ENCODE measurements at places on chromosomes 16 and 17.

DNA sequence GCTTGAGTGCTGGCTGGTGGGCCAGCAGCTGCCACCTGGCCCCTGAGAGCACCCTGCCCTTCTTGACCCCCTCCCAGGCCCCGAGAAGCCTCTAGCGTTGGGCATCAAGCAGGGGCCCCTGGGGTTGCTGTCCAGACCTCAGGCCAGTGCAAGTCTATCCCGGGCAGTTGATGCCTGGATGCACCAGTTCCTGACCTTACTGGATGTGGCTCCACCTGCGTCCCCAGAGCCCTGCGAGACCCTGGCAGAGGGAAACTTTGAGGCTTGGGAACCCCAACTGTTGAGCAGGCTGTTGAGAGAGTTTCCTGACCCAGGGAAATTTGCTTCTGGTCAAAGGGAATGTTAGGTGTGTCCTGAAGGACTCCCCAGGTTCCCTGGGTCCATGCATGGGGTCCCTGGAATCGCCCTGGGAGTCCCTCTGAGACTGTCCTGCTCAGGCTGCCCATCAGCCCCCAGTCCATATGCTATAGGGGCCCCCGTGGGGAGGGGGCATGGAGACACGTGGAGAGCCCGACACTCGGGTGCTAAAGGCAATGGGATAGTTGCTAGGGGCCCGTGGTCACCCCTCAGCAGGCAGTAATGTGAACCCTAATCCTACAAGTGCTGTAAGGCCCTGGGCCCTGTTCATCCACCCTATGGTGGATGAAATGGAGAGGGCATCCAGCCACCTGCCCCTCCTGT, 46.4 kb downstream of the RAB11FIP4 start:
- DNase-seq, result no peak

DNA sequence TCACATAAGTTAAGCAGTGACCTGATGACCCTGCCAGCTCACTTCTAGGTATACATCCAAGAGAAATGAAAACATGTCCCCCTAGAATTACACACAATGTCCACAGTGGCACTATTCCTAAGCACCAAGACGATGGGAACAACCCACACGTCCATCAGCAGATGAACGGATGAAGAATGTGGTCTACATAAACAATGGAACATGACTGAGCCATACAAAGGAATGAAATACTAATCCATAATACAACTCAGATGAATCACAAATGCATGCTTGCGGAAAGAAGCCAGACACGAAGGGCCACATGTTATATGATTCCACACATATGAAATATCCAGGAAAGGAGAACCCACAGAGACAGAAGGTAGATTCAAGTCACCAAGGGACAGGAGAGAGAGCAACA, 17.4 kb downstream of the USP22 start:
- no peak for DNase-seq

DNA sequence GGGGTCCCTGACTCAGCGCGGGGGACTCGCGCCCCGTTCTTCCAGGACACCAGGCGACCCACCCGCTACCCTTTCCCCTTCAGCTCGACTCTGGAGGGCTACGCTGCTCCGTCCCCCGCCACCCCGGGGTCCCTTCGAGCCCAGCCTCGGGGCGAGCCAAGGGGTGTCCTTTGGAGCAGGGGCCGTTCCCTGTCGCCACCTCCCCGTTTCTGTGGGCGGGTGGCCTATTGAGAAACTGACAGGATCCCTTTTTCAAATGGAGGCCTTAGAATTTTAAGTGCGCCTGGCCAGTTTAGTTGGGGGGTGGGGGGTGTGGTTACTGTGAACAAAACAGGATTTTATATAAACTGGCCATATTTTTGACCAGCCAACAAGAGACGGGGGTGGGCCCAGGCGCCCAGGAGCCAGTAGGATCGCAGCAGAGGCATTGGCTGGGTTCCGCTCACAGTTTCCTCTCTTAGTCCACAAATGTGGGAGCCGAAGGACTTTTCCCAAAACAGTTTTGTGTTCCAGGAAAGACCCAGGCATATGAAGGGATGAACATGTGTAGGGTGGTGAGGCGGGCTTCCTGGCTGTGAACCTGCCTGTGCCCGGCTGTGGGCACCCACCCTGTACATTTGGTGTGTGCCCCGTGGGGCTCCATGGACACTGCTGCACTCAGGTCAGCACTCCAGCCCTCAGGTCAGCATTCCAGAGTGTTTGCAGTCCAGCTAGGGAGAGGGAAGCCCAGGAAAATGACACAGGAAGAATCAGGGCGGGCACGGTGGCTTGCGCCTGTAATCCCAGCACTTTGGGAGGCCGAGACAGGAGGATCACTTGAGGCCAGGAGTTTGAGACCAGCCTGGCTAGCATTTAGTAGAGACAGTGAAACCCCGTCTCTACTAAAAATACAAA, 722 bp upstream of the TIMP2 start:
- no peak for DNase-seq

DNA sequence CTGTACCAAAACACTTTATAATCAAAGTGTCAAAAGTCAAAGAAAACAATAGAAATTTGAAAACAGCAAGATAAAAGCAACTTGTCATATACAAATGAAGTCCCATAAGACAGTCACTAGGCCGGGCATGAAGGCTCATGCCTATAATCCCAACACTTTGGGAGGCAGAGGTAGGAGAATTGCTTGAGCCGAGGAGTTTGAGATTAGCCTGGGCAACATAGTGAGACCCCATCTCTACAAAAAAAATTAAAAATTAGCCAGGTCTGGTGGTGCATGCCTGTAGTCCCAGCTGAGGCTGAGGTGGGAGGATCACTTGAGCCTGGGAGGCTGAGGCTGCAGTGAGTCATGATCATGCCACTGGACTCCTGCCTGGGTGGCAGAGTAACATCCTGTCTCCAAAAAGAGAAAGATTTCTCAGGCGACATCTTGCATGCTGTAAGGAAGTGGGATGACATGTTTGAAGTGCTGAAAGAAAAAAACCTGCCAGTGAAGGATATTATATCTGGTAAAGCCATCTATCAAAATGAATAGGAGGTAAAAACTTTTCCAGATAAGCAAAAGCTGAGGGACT, 98.7 kb upstream of the NACA2 start:
- no peak for DNase-seq

GRCh38 chr17:50288306-50288705, 14.0 kb downstream of the TMEM92 start:
- no peak for DNase-seq

- peak; percentile 81 for DNase-seq
These were observed at the start of gene RAD51C for GRCh38 chr17:58692239-58693055. Gene RAD51C (plus strand): TSS chr17:58692602. CDS start chr17:58692644, 42 bp downstream.

- DNase-seq, result no peak
These were observed 31.9 kb downstream of the PMP22 start for GRCh38 chr17:15233022-15233805.

DNA sequence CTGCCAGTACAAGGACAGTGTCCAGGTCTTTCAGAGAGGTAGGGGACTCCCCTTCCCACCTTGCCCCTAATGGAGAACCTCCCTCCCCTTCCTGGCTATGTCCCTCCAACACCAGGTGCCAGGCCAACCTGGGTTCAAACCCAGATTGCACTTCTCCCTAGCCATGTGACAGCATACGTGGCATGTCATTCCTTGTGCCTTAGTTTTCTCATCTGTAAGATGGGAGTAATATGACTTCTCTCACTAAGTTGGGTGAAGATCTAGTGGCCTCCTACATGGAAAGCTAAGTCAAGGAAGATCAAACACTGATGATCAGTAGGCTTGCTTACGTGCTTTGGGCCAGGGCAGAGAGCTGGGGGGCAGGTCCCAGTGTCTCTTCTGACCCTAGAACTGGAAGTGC, 8.8 kb downstream of the FCSK start:
- DNase-seq, result no peak

DNA sequence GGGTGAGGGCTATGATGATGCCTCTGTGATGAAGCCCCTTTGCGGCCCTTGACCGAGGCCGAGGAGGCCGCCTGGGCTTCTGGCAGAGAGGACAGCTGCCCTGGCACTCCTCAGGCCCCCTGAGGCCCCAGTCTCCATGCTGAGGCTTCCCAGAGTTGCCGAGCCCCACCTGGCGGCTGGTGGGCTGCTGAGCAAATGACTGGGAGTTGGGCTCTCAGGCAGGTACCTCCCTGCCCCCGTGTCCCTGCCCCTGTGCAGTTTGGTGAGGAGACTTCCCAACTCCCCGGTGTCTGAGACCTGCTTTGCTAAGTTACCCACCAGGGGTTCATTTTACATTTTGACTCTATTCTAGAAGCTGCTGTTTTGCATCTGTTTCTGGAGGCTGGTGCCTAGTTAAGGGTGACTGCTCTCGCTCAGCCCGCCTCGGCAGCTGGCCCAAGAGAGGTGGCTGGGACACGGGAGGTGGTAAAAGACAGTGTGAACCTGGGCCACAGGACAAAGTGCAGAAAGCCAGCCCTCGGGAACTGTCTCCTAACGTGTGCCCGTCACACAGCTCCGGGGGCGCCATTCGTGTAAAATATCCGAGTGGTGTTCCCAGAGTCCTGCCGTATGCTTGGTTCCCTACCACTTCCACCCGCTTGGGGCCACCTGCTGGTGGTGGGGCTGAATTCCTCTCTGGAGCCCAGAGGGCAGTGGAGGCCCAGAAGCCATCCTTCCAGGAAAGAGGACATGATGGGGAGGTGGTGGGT, 134.5 kb downstream of the RAB11FIP4 start:
- no peak for DNase-seq

- no peak for DNase-seq
These were observed 620 bp downstream of the NOB1 start for GRCh38 chr16:69754143-69754468.

- DNase-seq, result no peak
These were observed 61.9 kb downstream of the WWP2 start for GRCh38 chr16:69823831-69824563.

- DNase-seq, result no peak
These were observed 20.3 kb downstream of the FBRS start for GRCh38 chr16:30678586-30678970.

DNA sequence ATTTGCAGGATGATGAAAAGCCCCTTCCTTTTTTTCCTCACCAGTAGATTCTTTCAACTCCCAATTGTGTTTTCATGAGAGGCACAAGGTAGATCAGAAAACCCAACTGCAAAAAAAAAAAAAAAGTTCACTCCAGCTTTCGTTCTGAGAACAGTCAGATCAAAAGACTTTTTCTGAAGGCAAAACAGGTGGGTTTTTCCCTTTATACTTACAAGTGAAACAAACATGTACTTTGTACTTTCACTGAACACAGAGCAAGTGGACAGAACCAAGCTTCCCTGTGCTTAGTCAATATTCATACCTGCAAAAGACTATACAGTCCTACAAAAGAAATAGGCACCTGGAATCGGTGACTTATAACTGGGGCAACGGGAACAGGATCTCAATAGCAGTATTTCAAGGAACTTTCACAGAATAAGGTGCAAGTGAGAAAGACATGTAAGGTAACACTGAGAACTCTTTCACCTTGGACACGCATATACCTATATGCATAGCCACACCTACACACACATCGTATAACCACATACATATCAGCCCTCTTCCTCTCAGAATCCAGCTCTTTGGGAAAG, 54.1 kb downstream of the TOX3 start:
- DNase-seq, result no peak

GRCh38 chr16:85002099-85002541, 9.2 kb downstream of the ZDHHC7 start:
- DNase-seq, result no peak

DNA sequence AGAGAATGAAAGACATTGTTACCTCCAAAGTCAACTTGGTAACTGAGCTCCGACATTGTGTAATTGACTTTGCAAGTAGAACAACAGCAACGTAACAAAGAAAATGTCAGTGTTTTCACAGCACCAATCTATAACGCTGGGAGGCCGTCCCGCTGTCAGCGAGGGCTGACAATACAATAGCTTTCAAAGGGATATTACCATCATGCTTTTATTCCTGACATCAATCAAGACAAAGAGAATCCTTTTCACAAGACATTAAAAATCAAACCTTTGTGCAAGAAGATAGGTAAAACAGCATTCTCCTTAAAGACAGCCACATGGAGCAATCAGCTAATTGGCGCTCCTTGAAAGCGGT, 6.2 kb downstream of the ZNF423 start:
- DNase-seq, result no peak

DNA sequence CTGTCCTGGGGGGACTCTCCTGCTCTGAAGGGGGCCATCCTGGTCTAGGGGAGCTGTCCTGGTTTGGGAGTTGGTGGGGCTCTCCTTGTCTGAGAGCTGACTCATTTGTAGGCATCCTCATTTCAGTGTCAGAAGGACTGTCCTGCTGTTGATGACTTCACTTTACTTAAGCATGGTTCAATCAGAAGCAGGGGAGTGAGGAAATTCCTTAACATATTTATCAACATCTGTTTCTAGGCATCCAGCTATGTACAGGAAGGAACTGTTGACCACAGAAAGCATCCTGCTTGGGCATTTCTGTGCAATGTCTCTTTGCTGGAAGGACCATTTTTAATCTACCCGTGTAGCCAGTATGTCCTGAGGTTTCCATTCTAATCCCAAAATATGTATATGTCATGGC, 502.7 kb upstream of the HSBP1 start:
- no peak for DNase-seq

GRCh38 chr16:56931271-56931891, 561 bp upstream of the HERPUD1 start:
- no peak for DNase-seq

DNA sequence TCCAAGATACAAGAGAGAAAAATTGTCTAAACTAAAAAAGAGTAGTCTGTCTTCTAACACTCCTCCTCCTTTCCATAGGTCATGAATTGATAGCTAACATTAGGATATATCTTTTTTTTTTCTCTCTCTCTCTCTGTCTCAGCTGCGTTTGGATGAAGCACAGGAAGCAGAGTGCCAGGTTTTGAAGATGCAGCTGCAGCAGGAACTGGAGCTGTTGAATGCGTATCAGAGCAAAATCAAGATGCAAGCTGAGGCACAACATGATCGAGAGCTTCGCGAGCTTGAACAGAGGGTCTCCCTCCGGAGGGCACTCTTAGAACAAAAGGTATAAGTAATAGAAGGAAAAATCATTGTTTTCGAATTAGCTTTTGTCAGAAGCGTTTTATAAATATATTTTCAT, 32.9 kb downstream of the ABHD15 start:
- DNase-seq, result no peak

DNA sequence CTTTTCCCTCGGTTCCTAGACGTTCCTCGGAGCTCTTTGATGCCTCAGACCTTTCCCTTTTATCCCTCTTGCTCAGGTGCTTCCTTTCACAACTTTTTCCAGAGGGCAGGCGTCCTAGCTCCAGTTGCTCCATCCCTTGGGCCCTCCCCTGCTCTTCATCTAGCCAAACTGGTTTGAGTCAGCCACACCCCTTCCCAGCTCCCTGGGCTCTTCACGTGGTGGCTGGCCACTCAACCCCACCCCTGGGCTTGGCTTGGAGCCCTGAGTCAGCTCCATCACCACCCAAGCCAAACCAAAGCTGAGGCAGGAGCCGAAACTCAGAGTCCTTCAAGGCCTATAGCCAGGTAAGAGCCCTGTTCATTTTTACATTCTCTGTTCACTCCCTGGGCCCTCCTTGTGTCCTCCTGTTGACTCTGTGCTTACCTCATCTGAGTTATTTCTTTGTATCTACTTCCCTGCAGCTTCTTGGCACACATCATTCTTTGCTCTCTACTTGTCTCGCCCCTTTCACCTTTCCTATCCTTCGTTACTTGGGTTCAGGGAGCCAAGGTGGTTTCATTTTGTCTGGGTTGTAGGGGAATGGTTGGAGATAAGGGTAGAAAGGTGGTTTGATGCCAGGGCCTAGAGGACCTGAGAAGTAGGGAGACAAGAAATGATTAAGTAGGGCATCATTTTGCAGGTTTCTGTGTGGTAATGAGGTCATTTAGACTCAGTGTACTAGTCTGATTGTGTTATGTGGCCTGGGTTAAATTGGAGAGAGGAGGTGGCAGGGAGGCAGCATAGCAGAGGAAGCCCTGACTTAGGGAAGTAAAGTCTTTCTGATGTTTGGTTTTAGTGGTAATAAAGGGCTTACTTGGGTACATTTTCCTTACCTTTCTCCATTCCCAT, 7.6 kb upstream of the PHKG2 start:
- DNase-seq, result no peak

- DNase-seq, result no peak
These were observed 1.0 kb upstream of the SIRT7 start for GRCh38 chr17:81918832-81919545.

Data from activated gamma-delta T cell treated with Interleukin-2 at 50 U/mL for 16 hours (primary cell).